Caki2 (cell line): ENCODE measurements at places on chromosomes 7 and 10. TPM values are rescaled to one million over a fixed set of nuclear protein-coding genes. Genes with fewer than 3 reads are reported as not detected.
A peak's percentile ranks its signal among the peaks of the same experiment; 100 is the strongest.

Gene PLXNA4
- 0.34 TPM in 1 of 2 replicates, not detected in the other for total RNA-seq

- peak; percentile 21 for DNase-seq
Measured at GRCh38 chr7:3065724-3066143, 22.1 kb upstream of the CARD11 start.

- no peak for DNase-seq
Measured at GRCh38 chr10:43404704-43405084, 4.3 kb downstream of the HNRNPF start.

GRCh38 chr10:80144067-80144695 lies 11.7 kb downstream of the PLAC9 start:
- no peak for DNase-seq
